Stimulated activated CD8-positive, alpha-beta memory T cell treated with anti-CD3 and anti-CD28 coated beads, Interleukin-2, amount 100 ng/mL, for 1 hour (primary cell): ENCODE measurements at places on chromosomes 6 and 20.

GRCh38 chr6:138498629-138499302 lies 528 bp downstream of the NHSL1 start:
- DNase-seq: no peak

- DNase-seq: no peak
These were observed 5.4 kb upstream of the FAM83D start for GRCh38 chr20:38920851-38921250.

DNA sequence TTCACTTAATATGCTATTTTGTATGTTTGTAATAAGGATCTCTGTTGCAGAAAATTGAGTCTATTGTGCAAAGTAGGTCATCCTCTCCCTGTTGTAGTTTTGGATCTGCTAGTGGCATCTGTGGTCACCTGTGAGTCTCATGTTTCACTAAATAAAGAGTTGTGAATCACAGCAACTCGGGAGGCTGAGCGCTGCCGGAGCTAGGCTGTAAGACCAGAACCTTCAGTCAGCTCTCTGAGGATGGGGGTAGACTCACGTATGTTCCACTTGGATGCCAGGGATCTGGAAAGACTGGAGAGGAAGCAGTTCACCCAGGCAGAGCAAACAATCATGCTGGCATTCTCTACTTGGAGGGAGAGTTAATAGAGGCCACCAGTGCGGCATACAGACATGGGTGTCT lies 187.3 kb upstream of the FOXA2 start:
- DNase-seq: no peak

GRCh38 chr20:44075191-44075949 lies 111.6 kb downstream of the JPH2 start:
- DNase-seq: no peak

- no peak for DNase-seq
These were observed 264.5 kb downstream of the KIF16B start for GRCh38 chr20:16308754-16309153.

- DNase-seq: no peak
These were observed 2.1 kb downstream of the ZNF341 start for GRCh38 chr20:33733654-33734576.

- no peak for DNase-seq
These were observed 111.0 kb upstream of the TFAP2D start for GRCh38 chr6:50602292-50602691.

- DNase-seq: no peak
These were observed 35.1 kb upstream of the RFPL4B start for GRCh38 chr6:112311950-112312547.

DNA sequence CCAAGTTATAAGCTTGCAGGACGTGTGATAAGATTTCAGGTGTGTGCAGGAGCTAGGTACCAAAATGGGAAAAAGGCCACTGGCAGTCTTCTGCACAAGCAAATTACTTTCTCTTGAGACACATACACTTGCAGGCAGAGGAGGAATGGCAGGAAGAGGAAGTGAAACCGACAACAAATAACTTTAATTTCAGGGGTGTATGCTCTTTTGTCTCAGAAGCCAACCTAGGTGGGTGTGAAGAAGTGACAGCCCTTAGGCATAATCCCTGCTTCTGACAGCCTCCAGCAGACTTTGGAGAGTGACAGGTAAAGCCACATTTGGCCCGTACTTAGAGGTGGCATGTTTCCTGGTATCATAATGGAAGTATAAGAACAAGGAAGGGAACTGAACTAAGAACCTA lies 118.8 kb upstream of the TRAF3IP2 start:
- DNase-seq: no peak

DNA sequence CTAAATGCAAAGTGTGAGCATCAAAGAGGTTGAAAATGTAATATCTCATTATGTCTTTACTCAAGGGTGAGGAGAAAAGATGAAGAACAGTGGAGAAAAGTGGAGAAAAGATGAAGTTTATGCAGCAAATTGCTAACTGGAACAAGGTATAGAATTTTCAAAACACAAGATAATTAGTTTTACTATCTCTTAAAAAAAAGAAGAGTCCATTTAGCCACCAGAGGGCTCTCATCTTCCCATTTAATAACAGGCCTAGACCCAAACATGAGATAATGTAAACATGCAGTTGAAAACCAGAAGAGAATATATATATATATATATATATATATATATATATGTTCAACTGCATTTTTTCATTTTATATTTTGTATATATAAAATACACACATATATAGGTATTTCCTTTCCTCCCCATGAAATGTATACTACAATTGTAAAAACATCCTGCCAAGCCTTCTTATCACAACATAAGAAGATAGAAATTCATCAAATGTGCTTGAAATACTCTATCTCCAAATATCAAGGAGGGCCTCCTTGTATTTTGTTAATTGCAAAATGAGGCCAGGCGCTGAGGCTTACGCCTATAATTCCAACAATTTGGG lies 78.4 kb downstream of the ADTRP start:
- no peak for DNase-seq

GRCh38 chr6:168318579-168319278 lies 848 bp downstream of the DACT2 start:
- no peak for DNase-seq

GRCh38 chr6:107540465-107540857 lies 50.5 kb downstream of the SOBP start:
- DNase-seq: no peak

GRCh38 chr6:118894425-118895260 lies 691 bp downstream of the ASF1A start:
- DNase-seq: peak; percentile 19

DNA sequence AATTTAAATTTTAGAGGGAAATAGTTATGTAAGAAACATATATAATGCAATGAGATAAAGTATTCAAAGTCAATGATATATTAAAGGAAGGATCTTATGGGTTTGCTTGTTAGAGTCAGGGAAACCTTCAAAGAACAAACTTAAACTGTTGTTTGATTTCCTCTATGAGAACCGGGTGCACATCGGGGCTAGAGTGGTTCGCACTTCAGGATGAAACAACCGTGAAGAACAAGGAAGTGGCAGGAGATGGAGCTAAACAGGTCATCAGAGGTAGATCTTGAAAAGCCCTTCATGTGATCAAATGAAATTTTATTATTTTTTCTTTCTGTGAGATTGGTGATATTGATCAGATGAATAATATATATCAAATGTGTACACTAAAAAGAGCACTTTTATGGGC lies 951.9 kb upstream of the FLRT3 start:
- no peak for DNase-seq
